ENCODE measurements at places on chromosomes 12 and 14.
A peak's percentile ranks its signal among the peaks of the same experiment; 100 is the strongest.

GRCh38 chr12:124422570-124423523, 128.0 kb downstream of the RFLNA start:
- no peak for DNase-seq

- DNase-seq: no peak
These were observed 8.6 kb upstream of the HDAC7 start for GRCh38 chr12:47828008-47828975.

GRCh38 chr12:63045020-63045860, 105.8 kb downstream of the AVPR1A start:
- no peak for DNase-seq

DNA sequence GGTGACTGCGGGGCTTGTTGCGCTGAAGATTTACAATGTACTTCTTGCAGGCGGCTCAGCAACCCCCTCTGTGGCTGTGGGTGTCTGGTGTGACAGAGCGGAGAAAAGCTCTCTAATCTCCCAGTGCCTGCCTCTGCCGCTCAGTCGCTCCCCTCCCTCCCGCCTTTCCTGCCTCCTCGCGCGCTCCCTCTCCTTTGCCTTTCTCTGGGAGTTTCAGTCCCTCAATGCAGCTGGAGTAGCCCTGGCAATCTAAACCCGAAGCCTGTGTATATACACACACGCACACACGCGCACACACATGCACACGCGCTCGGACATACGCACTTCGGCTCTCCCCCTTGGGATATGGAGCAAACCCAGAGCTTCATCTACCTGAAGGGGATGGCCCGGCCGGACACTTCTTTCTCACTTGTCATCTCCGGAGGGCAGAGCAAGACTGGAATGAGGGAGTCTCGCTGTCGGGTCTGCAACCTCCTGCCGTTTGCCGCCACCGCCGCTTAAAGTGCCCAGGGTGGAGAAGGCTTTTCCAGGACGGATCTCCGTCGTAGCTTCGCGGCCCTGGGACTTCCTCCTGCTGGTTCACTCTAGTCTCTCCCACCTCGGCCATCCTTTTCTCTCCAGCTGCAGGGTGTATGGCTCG, 599 bp upstream of the TRHDE start:
- DNase-seq: no peak

DNA sequence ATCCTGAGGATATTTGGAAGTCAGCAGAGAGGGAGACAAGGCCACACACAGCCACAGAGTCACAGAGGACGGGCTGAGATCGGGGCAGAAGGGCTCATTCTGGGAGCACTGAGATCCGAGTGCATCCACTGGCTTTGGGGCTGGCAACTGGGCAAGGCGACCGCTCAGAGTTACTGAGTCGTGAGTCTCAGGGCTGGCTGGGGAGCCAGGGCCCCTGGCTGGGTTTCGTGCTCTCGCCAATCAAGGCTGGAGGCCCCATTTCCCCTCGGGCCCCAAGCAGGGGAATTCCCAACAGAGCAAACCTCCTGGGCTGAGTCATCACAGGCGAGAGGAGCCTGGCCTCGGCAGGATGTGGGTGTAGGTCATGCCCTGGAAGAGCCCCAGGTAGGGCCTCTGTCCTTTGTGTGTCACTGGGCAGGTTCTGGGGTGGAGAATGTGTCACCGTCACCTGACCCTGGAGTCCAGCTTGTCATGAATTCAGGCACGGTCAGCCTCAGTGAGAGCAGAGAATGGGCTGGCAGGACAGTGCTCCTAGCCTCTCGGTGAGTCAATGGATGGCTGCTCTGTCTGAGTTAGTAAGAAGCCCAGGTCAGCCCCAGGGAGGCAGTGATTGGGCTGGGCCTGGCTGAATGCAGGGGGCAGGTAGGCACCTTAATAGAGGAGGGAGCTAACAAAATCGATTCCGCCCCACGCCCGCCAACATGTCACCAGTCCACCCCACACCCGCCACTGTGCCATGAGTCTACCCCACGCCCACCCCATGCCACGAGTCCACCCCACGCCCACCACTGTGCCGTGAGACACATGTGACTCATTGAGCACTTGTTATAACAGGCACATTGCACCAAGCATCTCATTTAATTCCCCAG, 16.9 kb downstream of the ASB2 start:
- peak; percentile 89 for DNase-seq

- no peak for DNase-seq
These were observed 2.1 kb upstream of the INHBE start for GRCh38 chr12:57452937-57453509.

DNA sequence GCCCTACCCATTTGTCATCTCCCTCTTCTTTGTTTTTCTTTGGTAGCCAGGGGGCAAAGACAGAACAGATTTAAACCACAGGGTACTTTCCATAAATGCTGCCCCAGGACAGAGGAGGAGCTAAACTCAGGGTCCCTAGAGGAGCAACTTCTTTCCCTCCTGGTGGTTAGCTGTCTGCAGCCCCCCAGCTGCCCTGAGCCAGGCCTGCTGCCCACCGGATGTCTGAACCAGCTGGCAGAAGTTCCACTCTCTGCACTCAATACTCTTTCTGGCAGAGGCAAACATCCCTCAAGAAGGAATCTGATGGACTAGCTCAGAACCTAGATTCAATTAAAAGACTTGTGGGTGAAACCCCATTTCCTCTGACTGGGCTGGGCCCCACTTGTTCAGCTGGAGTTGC, 10.7 kb downstream of the VDR start:
- peak; percentile 34 for DNase-seq

DNA sequence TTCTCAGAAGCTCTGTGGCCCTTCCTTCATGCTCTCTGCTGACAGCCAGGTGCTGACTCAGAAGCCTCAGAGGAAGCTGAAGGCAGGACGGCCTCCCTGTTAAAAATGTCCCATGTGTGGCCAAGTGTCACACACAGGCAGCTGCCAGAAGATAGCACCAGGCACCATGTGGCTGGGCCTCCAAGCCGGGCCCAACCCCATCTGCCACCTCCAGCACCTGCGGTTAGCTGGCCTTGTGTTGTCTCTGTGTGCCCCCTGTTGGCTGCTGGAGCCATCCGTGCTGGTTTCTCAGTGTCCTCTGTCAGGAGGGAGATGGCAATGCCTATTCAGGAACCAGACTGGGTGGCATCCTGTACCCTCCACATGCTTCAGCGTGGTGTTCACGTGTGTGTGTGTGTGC, 63.2 kb downstream of the TSPAN11 start:
- peak; percentile 25 for DNase-seq

DNA sequence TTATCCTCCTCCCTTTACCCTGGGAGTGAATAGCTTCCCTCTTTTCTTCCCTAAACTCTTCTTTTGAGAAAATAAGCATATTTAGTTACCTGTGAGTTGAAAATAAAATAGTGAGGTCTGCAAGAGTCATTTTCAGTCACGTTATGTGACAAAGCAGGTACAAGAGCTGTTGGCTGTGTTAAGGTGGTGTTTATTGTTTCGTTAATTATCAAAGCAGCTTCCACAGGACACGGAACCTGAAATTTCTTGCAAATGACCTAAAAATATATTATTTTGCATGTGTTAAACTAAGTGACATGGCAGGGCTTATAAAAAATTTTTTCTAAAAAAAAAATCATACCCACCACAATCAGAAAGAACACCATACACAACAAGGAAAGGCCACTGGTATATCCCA, 8.3 kb downstream of the SLC38A2 start:
- no peak for DNase-seq

GRCh38 chr12:120126635-120127005, 10.1 kb upstream of the RAB35 start:
- no peak for DNase-seq

- no peak for DNase-seq
These were observed 125.6 kb upstream of the NOS1 start for GRCh38 chr12:117486840-117487659.

GRCh38 chr14:104296388-104297312, 158.3 kb downstream of the KIF26A start:
- no peak for DNase-seq

- DNase-seq: no peak
These were observed 9.0 kb downstream of the LPAR5 start for GRCh38 chr12:6626654-6627283.

GRCh38 chr12:66182956-66183355, 6.1 kb upstream of the IRAK3 start:
- no peak for DNase-seq

- DNase-seq: no peak
These were observed 126.3 kb upstream of the DHRS4 start for GRCh38 chr14:23827100-23827892.

- DNase-seq: no peak
These were observed 66.9 kb downstream of the C12orf56 start for GRCh38 chr12:64323476-64324225.

- no peak for DNase-seq
These were observed 7.9 kb downstream of the EMG1 start for GRCh38 chr12:6978611-6979011.

- DNase-seq: no peak
These were observed 11.4 kb upstream of the ASCL1 start for GRCh38 chr12:102946042-102946441.

DNA sequence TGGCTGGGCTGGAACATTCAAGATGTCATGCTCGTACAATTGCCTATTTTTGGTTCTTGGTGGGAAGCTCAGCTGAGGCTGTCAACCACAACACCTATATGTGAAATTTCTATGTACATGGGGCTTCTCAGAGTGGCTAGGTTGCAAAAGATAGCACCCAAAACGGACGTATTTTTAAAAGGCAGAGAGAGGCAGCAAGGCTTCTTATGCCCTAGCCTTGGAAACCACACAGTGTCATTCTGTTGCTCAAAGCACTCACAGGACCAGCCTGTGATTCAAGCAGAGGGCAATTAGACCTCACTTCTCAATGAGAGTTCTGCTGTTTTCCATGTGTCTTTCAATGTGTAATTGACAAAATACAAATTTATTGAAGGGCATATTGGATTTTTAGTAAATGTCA, 134.0 kb downstream of the GXYLT1 start:
- DNase-seq: no peak
